ENCODE measurements at places on chromosomes 16 and 17.

- peak; percentile 13 for DNase-seq
These were observed 91.8 kb downstream of the RGS9 start for GRCh38 chr17:65228734-65229620.

- no peak for DNase-seq
These were observed 234.5 kb downstream of the C16orf78 start for GRCh38 chr16:49608098-49608497.

- peak; percentile 17 for DNase-seq
These were observed at the start of gene CCL5 for GRCh38 chr17:35879773-35880654. Gene CCL5 (minus strand): TSS chr17:35880360.

DNA sequence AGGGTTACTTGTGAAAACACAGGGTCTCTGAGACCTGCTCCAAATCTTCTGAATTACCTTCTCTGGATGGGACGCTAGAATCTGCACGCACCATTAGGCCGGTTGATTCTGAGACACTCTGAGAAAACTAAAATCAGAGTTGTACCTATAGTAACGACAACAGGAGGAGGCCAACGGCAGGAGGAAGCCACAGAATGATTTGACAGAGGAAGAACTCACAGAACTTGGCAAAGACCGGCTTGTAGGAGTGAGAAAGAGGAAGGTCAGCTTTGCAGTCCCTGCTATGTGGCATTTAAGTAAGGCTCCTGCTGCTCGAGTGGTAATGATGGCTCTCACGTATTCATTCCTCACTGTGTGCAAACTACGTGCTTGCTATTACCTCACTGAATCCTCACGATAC, 483.0 kb downstream of the TMEM114 start:
- no peak for DNase-seq

GRCh38 chr16:10552281-10552680, 28.1 kb downstream of the EMP2 start:
- no peak for DNase-seq

DNA sequence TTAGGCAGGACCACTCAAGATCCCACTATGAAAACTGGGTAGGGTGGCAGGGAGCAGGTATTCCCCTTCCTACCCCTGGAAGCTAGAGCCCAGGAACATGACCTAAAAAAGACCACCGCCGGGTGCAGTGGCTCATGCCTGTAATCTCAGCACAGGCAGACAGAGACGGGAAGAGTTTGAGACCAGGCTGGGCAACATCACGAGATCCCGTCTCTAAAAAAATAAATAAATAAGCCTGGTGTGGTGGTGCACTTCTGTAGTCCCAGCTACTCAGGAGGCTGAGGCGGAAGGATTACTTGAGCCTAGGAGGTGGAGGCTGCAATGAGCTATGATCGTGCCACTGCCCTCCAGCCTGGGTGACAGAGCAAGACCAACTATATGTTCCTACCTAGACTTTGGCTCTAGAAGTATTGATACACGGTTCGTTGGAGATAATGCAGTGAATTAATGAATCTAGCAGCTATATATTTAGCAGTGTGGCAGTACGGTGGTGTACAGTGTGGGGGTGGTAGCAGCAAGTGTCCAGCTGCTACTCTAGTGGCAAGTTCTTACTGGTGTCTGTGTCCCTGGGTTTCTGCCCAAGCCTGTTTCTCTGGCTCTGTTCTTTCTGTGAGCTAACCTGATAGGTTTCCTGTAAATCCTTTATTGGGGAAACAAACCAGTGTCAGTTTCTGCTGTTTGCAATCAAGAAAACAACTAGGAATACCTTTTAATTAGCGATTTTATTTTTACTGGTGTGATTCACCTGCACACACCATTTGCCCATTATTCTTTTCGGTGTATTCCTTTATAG, 3.3 kb upstream of the USP31 start:
- DNase-seq: no peak

- no peak for DNase-seq
These were observed 95.6 kb downstream of the GRIN2A start for GRCh38 chr16:10086620-10087019.

DNA sequence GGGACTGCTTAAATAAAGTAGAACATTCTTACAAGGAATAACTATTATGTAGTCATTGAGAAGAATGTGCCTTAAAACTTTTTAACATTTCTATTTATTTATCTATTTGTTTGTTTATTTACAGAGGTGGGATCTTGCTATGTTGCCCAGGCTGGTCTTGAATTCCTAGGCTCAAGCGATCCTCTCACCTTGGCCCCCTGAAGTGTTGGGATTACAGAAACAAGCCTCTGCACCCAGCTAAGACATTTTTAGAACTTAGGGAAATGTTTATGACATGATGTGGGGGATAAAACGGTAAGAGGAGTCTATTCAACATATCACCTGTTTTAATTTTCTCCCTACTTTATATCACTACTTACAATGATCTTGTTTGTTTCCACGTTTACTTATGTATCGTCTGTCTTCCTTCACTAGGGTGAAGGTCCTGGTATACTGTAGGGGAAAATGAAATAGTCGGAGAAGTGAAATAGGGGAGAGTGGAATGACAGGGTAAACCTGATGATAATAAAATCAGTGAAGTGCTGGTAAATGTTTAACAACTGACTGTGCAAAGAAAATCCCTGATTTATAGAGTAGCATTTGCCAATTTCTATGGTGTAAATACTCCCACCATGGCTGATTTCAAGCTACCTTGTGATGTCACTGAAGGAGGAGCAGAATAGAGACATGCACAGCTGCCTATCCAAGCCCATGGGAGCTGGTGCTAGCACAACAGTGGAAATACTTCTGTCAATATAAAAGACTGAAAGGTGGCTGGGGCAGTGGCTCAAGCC, 16.0 kb upstream of the HAPSTR1 start:
- DNase-seq: no peak

GRCh38 chr16:88061346-88062110, 110.3 kb downstream of the BANP start:
- DNase-seq: no peak

GRCh38 chr16:74275711-74276110, 20.9 kb upstream of the PSMD7 start:
- DNase-seq: no peak

- no peak for DNase-seq
These were observed 50.7 kb downstream of the SLC5A11 start for GRCh38 chr16:24896439-24896838.

DNA sequence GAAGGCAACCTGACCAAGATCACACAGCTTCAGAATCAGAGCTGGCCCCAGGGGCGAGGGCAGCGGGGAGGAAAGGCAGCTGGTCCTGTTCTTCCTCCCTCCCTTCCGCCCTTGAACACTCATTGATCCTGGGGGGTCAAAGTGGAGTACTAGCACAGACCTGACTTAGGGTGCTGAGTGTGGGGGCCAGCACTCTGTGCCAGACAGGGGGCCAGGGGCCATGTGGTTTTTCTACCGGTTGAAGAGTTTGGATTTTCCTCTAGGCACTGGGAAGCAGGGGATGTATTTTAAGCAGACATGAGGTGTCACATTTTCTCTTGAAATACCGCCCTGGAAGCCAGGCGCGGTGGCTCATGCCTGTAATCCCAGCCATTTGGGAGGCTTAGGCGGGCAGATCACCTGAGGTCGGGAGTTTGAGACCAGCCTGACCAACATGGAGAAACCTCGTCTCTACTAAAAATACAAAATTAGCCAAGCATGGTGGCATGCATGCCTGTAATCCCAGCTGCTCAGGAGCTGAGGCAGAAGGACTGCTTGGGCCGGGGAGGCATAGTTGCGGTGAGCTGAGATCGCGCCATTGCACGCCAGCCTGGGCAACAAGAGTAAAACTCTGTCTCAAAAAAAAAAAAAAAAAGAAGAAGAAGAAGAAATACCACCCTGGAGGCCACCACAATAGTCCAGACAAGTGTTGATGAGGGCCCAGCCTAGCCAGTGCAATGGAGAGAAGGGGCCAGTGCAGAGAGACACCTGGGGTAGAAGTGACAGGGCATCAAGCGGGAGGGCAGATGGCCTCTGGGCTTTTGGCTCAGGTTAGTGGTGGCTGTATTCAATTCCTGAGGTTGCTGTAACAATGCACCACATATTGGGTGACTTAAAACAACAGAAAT, 15.3 kb downstream of the OSBPL7 start:
- DNase-seq: no peak

GRCh38 chr17:61285526-61286320, 113.9 kb upstream of the TBX2 start:
- no peak for DNase-seq

DNA sequence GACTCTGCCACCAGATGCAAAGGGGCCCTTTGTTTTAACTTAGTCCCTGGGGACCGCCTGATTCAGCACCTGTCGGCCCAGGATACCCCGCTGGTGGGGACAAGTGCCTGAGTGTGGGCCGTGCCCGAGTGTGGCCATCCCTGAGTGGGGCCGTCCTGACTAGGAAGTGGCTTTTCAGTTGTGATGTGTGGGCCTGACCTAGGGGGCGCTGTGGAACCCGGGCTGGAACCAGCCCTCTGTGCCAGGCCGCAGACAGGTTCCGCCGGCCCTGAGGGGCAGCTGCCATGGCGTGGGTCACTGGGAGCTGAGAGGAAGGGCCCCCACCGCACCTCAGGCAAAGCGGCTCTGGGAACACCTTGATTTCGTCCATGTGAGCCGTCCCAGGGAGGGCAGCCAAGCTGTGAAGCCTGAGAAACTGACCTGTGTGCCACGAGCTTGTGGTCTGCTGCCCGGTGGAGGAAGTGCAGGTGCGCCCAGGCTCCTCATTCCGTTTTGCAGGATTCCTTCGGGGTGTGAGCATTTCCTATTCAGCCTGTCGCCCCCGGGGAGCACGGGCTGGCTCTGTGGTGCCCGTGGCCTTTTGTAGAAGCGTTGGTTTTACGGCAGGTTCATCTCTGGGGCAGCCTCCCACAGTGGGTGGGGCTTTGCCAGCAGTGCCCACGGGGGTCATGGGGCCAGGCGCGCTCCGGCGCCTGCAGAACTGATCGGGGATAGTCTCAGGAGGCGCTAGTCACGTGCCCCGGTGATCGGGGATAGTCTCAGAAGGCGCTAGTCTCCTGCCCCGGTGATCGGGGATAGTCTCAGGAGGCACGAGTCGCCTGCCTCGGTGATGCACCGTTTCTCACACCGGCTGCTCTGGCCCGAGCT, 5.3 kb downstream of the RPL13 start:
- peak; percentile 37 for DNase-seq

GRCh38 chr16:72094266-72094610, 591 bp downstream of the DHX38 start:
- DNase-seq: peak; percentile 51

GRCh38 chr17:47095268-47095667, 93.8 kb downstream of the CDC27 start:
- no peak for DNase-seq

DNA sequence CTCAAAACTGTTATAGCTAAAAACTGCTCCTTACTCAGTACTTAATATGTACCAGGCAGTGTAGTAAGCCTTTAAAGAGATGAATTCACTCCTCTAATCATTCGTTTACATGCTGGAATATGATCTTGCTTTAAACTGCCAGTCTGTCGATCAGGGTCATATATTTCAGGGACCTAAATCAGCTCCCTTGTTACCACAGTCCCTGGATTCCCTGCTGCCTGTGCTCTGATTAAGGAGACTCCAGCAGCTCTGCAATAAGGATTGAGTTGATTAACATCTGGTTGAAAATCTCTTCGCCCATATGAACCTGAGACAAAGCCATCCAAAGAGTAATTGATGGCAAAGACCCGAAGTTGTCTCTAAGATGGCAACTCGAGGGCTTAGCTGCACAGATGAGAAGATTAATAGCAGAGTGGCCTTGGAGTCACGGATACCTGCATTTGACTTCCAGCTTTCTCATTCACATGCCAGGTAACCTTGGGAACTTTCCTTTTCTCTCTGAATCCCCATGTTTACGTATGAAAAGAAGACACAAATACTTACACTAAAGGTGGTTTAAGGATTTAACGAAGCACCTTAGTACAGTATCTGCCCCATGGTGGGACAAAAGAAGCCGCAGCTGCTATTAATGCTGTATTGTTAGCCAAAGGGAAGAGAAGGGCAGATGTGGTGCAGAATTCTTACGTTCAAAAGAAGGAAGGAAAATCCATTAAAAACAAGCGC, 68.2 kb downstream of the VAT1L start:
- DNase-seq: no peak

GRCh38 chr17:77802811-77803220, 155.7 kb upstream of the TNRC6C start:
- DNase-seq: no peak

DNA sequence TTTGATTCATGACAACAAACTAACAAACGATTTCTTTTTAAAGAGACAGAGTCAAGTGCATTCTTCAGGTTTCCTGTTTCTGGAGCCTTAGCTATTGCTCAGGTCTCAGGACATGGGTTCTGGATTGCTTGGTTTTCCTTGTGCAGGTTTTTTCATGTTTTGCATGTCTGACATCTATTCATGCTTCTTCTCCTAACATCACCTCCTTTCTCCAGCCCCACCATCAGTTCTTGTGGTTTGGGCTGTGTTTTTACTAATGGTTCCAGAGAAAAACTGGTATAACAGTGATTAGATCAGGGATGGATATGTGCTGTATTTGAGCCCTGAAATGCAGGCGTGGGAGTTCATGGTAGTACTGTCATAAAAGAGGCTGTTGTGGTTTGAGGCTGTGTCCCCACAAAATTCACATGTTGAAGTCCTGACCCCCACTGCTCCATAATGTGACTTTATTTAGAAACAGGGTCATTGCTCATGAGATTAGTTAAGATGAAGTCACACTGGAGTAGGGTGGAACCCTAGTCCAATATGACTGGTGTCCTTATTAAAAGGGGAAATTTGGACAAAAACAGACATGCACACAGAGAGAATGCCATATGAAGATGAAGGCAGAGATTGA, 67.9 kb downstream of the IRX6 start:
- no peak for DNase-seq

DNA sequence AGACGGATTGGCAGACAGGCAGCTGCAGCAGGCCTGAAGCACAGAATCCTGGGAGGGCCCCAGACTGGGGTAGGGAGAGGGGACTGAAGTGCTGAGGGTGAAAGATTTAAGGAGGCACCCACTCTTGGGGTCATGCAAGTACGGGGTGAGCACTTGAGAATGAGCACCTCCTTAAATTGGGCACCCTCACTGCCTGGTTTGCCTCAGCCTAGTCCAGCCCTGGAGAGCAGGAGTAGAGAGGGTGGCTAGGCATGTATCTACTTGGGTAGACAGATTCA, 154.1 kb upstream of the CDC42EP4 start:
- DNase-seq: no peak

- no peak for DNase-seq
These were observed 62.9 kb downstream of the LMF1 start for GRCh38 chr16:907842-908241.

DNA sequence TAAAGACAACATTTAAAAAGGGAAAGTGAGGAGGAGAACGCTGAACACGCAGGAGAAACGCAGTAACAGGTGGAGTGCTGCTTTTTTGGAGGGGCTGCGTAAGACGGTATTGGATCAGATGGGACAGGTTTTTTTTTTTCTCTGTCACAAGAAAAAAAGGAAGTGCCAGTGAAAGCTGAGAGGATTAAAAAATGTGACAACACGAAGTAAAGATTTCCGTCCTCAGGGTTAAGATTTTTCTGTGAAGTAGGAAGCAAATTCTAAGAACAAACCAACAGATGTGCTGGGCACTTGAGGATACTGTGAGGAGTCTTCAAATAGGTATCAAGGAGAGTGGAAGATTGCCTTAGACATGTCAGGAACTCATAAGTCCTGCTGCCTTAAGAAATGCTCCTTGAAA, 5.8 kb upstream of the ABCA9 start:
- no peak for DNase-seq
